Activated CD4-positive, alpha-beta T cell treated with anti-CD3 and anti-CD28 coated beads for 1 hour (primary cell): ENCODE measurements at places on chromosomes 2 and 18.

DNA sequence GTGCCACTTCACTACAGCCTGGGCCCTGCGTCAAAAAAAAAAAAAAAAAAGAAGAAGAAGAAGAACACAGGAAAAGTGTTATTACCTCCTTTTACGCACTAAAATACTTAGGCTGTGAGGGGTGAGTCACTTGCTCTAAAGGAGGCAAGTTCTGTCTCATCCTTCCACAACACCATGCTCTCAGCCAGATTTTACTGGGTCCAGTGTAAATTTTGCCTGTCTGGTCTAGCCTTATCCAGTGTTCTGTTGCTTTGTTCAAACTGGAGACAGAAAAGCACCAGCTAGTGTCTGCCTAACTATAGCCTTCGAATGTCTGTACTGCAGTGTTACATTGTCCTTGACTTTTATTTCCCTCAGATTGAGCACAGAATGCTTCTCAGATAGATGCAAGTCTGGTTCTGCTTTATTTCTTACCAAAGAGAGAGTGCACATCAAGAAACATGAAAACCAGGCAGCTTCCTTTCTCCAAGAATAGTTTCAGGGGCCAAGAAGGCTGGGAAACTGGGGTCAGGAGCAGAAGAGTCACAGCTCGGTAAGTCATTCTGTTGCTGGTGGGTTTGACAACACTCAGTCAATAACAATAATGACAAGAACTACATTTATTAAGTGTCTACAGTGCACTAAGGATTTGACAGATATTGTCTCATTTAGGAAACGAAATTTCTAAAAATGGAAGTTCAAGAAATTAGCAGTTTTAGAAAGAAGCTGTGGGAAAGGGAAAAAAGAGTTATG lies 3.1 kb upstream of the MSGN1 start:
- DNase-seq: no peak

DNA sequence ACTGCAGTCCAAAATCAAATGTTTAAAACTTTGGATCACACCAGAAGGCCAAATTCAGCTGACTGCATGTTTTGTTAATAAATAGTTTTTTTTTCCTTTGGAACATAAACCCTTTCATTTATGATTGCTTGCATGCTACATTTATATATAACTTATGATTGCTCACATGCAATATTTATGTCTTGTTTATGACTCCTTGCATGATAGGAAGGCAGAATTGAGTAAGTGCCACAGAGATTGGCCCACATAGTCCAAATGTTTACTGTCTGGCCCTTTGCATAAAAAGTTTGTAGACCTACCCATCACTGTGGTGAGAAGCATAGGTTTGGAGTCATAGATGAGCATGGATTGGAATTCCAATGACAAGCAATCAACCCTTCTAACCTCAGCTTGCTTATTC lies 30.8 kb downstream of the WDFY1 start:
- no peak for DNase-seq

DNA sequence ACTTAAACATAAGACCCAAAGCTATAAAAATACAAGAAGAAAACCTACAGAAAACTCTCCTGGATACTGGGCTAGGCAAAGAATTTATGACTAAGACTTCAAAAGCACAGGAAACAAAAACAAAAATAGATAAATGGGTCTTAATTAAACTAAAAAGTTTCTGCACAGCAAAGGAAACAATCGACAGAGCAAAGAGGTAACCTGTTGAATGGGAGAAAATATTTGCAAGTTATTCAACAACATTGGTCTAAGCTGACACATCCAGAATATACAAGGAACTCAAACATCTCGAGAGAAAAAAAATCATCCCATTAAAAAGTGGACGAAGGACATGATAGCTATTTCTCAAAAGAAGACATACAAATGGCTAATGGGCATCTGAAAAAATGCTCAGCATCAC lies 72.3 kb upstream of the RBBP8 start:
- DNase-seq: no peak

GRCh38 chr2:142130111-142131009 lies 456 bp downstream of the LRP1B start:
- no peak for DNase-seq
